A172 (cell line): ENCODE measurements at places on chromosomes 5 and 9. TPM values are rescaled to one million over a fixed set of nuclear protein-coding genes. Genes with fewer than 3 reads are reported as not detected.
A peak's percentile ranks its signal among the peaks of the same experiment; 100 is the strongest.

DNA sequence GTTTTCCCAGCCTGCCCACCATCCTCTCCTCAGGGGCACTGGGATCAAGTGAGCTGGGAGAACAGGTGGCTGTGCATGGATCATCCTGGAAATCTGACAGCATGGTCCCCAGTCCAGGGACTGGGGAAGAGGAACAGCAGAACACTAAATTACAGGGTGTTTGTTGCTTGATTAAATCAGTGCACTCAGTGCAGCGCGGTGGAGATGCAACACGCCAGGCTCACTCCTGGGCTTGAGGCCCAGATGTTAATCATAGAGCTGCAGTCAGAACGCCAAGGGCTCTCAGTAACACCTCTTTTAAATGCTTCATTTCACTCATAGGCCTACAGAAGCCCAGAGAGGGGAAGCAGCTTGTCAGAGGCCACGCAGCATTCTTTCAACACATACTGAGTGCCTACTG lies 14.2 kb upstream of the LARP1 start:
- DNase-seq: no peak

DNA sequence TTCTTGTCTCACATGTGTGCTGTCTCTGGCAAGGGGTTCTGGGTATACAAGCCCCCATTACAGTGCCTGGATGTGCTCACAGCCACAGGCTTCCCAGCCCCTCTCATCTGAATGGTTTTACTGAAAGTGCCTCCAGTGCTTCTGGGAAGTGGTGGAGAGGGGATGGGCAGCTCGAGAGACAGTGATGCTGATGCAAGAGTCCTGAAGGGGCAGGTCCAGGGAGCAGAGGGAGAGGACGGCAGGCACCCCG lies 93.5 kb downstream of the PHF2 start:
- no peak for DNase-seq

GRCh38 chr5:140182803-140183367 lies 7.9 kb downstream of the CYSTM1 start:
- peak; percentile 64 for DNase-seq

DNA sequence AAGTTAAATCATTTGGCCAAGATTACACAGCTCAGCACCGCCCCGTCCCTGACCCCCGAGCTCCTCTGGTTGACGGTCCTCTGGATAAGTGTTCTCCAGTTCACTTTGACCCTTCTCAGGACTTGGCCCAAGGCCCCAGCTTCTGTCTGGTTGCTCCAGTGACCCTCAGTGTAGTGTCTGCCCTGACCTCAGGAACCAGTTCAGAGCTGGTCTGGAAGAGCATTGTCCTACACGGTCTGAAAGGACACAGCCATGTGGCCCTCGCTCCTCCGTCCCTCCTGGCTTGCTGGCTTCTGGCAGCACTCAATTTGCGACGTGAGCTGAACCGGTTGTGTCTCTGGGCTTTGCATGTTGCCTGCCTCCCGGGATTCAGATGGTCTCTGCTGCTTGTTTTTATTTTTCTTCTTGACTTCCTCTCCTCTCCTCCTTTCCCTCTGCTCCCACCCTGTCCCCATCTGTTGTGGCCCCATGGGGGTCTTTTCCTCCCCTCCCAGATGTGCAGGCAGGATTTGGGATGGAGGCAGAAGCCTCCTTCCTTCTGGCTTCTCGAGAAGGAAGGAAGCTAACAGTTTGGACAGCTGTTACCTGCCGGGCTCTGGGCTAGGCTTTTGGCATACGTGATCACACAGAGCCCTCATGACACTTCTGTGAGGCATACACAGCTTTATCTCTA lies 72.0 kb downstream of the PPARGC1B start:
- no peak for DNase-seq

DNA sequence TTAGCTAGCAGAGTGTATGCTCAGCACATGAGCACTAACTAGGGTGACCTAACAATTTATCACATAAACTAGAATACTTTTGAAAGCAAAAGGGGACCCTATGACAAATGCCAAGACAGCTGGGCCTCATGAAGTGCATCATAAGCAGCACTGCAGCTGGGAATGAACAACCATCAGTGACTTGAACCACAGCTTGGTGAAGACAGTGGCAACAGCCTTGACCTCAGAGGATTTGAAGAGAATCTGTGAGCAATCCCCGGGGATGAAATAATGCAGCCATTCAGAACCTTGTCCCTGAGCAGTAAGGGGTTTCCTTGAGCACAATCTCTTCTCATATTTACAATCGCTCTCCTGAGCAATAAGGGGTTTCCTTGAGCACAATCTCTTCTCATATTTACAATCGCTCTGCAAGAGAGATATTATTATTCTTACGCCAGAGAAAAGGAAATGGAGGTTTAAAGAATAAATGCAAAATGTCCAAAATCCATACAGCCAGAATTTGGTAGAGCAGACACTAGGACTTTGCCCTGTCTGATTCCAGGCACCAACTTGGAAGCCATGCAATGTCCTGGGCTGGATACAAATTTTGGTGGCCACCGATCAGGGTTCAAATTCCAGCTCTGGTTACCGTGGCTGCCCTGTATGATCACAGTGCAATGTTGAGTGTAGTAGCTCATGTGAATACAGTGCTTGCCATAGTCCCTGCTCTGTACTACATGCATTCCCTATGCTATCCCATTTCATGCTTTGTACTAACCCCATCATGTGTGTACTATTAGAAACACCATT lies 846 bp upstream of the NSG2 start:
- no peak for DNase-seq

DNA sequence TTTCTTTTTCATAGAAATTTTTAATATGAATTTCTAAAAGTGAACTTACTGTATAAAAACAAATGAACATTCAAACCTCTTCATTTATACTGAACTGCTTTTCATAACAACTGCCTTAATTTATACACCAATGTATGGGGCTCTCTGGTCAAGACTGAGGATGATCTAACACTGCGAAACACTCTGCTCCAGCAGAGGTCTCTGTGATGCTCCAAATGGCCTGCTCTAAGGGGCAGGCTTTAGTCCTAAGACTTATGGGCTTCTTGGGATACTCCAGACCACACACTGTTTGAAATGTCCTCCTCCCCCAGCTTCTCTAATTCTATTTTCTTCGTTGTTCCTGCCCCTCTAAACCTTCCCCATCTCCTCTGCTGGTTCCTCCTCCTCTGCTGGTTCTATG lies 58.5 kb downstream of the LIFR start:
- peak; percentile 26 for DNase-seq

DNA sequence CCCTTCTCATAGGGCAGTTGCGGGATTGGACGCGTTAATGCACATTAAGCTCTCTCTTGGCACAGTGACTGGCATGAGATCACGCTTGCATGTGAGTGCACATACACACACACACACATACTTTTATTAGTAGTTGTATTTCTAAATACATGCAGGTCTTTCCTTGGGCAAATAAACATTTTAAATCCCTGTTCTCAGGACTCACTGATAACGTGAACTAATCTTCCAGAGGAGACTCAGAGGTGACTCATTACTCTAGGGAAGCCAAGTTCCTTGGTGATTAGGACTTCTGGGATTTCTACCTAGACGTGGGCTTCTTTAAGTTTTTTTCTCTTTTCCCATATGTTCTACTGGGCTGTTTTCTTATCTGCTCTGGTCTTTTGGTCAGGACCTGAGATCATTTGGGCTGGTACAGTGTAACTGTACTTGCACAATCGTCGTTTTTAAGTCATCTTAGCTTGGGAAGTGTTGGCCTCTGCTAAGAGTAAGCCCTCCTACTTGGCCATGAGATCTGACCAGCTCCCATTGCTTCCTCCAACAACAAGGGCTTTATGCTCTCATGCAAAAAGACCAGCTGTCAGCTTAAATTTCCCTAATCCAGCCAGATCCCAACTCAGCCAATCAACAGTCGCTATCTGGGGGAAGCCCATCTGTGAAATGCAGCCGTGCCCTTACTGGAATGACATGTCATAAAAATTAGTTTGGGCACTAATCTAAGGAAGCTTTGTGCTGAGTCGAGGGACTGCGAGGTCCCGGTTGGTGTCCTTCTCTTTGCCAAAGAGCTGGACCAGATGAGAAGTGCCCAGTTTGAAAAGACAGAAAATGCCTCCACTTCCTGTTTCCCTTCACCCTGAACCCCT lies 176.4 kb upstream of the ANKRD55 start:
- peak; percentile 90 for DNase-seq

DNA sequence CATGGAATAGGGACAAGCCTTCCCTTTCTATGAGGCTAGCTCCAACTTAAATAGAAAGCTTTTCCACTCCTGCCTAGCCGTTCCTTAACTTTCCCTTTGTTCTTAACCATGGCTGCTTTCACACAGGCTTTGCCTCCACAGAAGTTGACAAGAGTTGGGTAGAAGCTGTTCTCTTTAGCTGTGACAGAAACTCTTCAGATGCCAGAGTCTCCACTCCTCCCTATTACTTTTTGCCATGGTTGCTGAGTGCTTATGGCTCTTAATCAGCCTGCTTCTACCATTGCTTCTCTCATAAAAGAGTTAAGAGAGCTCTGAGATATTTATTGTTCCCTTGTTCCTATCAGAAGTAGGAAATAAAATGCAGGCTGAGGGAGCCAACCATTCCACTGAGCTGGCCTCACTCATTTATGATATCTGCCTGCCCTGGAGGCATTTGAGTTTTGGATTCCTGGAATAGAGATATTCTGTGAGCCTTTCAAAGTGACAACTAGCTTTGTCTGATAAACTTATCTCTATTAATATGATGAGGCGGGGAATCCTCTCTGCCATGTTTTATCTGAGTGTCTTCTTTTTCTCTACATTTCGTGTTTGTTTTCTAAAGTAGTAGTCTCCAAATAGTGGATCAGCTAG lies 162.6 kb downstream of the DMAC1 start:
- no peak for DNase-seq

DNA sequence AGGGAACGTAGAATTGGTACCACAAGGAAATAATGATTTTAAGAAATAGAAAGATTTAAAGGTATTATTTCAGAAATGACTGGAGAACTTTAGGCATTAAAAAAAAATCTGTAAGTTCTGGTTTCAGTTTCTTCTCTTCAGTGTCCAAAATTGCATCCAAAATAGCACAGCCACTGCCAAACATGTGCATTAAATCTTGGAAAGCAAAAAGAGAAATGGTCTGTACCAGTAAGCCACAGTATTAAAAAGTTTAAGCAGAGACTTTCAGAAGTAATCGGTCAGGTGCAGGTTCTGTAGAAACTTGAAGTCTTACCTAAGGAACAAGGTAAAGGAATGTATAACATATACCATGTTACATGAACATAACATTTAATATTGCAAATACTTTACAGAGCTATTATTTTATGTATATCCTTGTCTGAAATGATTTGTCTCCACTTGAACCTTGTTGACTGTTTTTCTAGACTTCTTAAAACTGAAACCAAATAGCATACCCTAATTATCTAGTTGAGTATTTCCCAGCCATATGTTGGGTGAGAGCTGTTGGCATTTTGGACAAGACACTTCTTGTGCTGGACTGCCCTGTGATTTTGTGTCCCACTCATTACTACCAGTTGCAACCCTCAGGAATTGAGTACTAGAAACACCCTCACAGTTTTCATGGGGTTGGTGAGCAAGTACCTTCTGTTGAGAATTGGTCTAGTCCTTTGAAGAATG lies 32.1 kb downstream of the NIPBL start:
- no peak for DNase-seq

- DNase-seq: no peak
Observed at GRCh38 chr5:164115420-164115819, 610.0 kb downstream of the MAT2B start.

The GPX3 gene
- total RNA-seq: not detected in 2 replicates

The GOLM1 gene
- 142 and 155 TPM in 2 replicates for total RNA-seq

The ASB6 gene
- total RNA-seq: 13.9 and 14.4 TPM in 2 replicates

The BTNL3 gene
- not detected in 2 replicates for total RNA-seq
